ENCODE measurements at places on chromosomes 6 and 20. TPM values are rescaled to one million over a fixed set of nuclear protein-coding genes. Genes with fewer than 3 reads are reported as not detected.

DNA sequence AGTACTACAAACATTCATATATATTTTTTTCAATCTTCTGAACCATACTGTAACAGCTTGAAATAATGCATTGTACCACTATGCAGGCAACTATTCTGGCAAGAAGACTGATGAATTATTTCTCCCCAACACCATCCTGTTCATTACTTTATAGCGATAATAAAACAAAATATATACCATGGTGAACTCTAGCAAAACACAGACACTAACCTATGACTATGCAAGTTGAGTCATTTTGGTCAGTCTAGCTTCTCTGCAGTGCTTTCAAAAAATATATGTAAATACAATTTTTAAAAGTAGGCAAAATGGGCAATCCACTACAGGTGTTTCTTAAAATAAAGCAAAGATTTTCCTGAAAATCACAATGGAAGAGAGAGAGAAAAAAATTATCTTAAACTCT, 20.3 kb downstream of the PHIP start:
- DNase-seq, result no peak

DNA sequence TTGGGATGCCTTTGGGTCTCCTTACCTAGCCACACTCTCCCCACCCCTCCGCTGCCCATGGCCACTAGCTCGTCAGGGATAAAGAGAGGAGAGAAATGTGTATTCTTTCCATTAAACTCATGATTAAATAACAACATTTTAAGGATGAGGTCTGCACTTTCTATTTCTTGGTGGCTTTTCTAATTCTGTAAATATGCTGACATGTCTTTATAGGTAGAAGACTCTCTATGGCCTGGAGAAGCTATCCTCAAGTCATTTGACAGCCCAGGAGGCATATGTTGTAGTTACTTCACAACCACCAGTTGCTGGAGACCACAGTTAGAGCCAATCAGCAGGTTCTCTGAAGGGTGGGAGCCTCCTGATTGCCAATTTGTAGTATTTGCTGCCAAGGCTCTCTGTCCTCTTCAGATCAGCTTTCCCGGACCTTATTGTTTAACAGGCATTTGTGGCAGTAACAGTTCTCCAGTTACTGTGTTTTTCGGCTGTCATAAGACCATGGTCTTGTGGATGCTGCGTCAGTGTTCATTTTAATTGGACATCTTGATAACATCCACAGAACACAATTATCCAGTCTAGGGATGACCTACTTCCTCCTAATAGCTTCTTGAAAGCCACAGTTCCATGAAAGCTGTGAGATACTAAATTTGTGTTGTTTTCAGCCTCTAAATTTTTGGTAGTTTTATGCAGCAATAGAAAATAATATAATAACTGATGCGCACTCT, 205.0 kb upstream of the KCNQ5 start:
- no peak for DNase-seq

DNA sequence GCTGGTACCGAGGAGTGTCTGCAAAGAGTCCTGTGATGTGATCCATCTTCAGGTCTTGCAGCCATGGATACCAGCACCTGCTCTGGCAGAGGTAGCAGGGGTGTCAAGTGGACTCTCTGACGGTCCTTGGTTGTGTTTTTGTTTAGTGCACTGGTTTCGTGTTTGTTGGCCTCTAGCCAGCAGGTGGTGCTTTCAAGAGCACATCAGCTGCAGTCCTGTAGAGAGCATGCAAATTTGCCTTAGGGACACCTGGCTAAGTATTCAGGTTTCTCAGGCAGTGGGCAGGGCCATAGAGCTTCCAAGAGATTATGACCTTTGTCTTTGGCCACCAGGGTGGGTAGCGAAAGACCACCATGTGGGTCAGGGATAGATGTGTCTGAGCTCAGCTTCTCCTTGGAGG, 14.5 kb upstream of the RGS17 start:
- DNase-seq, result no peak

- DNase-seq, result no peak
These were observed 343.2 kb upstream of the RNF24 start for GRCh38 chr20:4358552-4358951.

DNA sequence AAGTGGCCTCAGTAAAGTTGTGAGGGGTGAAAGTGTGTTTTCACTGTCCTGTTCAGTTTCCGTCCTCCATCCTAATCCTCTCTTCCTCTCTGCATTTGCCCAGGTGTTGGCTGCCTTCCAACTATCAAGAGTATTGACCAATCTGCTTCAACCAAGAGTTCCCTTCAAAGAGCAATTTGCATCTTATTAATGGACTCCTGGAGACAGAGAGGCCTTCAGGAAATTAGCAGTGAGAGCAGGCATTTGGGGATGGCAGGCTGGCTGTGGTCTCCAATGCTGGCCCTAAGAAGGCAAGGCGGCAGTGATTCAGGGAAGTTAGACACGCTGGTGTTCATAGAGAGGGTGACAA, 77.2 kb downstream of the GPR6 start:
- DNase-seq, result no peak

DNA sequence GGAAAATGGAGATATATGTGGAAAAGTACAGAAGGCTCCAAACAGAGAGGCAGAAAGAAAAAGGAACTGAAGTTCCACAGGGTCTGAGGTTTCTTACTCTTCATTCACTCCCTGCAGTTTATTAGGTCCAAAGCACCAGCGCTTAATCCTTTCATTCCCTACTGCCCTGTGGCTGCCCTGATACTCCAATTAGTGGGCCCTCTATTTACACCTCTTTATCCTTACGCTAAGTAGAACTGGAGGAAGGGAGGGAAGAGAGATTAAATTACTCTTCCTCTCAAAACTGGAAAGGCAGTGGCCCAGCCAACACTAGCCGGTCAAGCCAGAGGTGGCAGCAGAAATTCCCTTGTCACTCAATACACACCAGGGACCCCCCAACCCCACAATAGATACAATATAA, 20.4 kb downstream of the TRERF1 start:
- no peak for DNase-seq

DNA sequence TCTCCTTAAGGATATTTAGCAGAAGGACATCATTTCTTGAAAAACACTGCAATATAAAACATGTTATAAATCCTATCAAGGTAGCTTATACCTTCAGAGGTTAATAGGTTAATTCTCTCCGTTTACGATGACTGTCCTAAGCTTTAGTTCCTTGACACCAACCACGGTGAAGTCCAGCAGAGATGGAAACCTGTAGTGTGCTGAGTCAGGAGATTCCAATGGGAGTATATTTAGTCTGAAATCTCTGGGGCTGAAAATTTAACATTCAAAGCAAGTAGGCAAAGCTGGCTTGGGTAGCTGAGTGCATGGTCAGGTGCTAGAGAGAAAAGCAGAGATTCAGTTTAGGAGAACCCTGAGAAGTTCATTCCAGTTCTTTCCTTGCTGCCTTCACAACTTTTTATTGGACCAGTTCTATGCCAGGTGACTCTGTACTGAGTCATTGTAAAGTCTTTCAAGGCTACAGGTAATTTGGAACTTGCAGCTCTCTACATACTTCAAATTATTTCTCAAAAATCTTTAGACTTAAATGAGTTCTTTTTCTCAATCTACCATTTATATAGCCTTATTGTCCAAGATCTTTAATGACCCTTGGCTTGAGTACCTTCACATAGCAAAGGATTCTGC, 1009.4 kb upstream of the FLRT3 start:
- no peak for DNase-seq

GRCh38 chr20:33914919-33915318, 78.8 kb upstream of the RALY start:
- no peak for DNase-seq

- no peak for DNase-seq
These were observed at the start of gene MYB for GRCh38 chr6:135180542-135181332. Gene MYB, plus strand, starts transcription at chr6:135181308. Its CDS starts 206 bp downstream, at chr6:135181514.

DNA sequence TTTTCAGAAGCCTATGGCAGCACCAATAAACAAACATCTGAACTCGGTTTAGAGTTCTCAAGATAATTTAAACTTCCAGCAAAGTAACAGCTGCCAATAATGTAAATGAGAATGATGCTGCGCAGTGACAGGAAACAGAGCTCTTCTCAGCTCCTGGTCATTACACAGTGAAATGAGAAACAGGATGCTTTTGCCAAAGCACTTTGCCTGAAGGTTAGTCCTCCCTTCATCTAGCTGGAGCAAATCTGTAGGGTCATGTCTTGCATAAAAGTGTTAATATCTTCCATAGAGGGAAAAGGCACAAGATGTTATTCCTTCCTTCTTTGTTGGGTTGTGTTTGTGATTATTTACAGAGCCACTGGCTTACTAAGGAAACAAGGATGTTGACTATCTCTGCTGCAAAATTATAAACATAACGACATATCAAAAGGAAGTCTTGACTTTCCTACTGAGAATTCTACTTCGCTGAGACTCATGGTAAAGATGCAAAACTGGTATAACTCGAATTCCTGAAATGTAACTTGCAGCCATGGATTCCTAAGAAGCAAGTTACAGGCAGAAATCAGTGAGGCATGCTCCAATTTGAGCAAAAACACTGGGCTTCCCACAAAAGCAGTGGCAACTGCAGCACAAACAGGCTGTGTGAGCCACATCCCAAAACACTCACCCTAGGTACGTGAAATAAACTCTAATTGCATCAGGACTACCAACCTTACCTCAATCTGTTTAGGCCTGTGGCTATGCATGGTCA, 102.5 kb upstream of the BEND6 start:
- no peak for DNase-seq

DNA sequence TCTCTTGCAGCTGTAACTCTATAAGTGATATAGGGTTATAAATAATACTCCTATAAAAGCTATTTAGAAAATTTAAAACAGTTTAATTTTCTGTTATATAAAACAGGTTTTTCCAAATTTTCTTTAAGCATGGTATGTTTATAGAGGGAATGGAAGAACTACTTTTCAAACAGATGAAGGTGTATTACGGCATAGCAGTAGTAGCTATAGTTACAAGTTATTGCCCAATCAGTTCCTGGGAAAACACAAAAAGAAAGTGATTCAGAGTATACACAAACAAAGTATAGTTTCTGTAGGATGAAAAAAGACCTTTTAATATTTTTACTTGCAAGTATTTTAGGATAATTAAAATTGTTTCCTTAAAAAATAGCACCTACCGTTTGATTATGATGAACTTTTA, 9.8 kb downstream of the SLC17A5 start:
- no peak for DNase-seq

- DNase-seq, result no peak
These were observed 29.8 kb downstream of the EPM2A start for GRCh38 chr6:145705561-145705960.

- no peak for DNase-seq
These were observed 631 bp downstream of the MDGA1 start for GRCh38 chr6:37696841-37697662.

DNA sequence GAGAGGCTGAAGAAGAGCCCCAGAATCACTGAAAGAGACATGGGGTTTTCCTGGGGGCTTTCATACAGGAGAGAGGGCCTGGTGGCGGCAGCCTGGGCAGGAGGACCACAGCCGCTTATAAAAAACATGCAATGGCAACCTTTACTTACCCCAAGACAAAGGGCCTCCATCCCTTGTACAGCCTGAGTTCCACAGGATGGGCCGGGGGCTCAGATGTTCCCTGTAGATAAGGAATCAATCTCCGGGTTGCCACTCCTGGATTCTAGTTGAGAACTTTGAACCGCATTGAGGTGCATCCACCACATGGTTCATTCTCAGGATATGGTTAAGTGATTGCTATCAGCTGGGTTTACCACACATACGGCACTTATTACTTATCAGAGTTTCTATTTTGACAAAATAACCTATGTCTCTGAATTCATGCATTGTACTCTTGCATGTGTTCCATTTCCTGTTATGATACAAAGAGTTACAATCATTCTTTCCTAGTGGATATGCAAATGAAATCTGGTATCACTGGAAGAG, 677.6 kb downstream of the KIF16B start:
- DNase-seq, result no peak

DNA sequence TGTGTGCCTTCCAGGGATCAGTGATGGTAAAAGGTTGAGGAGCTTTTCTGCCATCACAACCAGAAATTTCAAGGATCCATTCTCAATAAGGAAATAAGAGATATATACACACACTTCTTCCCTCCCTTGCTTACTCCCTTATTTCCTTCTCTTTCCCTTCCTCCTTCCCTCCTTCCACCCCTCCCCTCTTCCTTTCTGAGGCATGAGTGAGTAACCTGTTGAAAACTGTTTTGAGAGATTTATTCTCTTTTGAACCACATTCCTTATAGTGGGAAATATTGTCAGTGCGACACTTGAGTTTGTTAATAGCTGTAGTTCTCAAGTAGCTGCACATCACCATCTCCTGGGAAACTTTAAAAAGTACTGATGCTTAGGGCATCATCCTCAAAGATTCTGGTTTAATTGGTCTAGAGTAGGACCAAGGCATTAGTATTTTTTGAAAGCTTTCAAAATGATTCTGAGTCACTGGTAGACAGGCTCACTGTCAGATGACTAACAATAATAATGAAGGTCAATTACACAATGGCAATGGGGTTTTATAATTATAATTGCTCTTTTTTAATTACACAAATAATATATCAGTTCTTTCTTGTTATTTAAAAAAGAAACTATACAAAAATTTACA, 109.9 kb downstream of the POPDC3 start:
- DNase-seq, result no peak

- DNase-seq, result no peak
These were observed 13.4 kb upstream of the RPS6KA2 start for GRCh38 chr6:166640342-166641043.

DNA sequence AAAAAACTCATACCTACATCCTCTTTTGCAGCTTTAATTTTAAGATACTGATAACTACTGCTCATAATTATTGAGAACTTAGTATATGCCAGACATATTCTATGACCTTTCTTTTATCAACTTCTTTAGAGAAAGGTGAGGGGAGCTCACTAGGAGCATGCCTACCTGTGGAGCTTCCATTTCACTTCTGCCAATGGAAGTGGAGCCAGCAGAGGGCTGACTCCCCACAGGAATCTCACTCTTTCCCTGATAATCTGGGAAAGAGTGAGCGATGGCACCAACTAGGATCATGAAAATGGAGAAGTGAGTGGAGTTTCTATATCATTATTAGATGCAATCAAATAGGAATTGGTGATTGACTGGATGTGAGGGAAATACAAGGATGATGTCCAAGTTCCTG, 484.9 kb downstream of the LMBRD1 start:
- no peak for DNase-seq

GRCh38 chr6:39113788-39114187, 1.2 kb downstream of the SAYSD1 start:
- DNase-seq, result no peak

DNA sequence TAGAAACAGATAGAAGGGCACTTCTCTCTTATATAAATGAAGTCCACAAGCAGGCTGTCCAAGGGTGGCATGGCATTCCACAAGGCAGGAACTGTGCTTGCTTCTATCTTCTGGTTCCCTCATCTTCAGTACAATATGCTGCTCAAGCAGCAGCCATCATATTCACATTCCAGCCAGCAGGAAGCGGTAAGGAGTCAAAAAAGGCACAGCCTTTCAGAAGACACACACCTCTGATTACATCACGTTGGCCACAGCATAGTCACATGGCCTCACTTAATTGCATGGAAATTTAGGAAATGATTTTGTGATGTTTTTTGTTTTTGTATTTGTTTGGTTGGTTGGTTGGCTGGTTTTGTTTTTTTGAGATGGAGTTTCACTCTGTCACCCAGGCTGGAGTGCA, 19.0 kb downstream of the REM1 start:
- DNase-seq, result no peak

The SLC22A2 gene
- 1.1 TPM for total RNA-seq

The PDYN gene
- total RNA-seq, result not detected

The CPNE5 gene
- 4.8 TPM for total RNA-seq

The GTF3C6 gene
- total RNA-seq, result 44.8 TPM

The ADGB gene
- total RNA-seq, result 0.94 TPM

The TOX2 gene
- total RNA-seq, result 0.31 TPM

The ADA gene
- total RNA-seq, result 1.7 TPM

The HLA-DQA1 gene
- 0.16 TPM for total RNA-seq
